NCI-H2107 (cell line): ENCODE measurements at places on chromosomes 6 and 20.

DNA sequence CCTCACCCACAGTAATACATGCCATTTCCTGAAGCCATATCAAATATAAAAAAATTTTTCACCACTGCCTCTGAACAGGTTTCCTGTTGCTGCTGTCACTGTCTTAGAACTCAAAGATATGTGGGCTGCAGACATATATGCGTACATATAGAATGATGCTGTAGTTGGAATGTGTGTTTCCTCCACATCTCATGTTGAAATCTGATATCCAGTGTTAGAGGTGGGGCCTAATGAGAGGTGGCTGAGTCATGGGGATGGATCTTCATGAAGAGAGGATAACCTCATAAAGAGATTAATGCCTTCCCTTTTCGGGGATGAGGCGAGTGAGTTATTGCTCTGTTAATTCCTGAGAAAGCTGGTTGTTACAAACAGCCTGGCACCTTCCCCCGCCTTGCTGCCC lies 7.7 kb upstream of the SCP2D1 start:
- no peak for DNase-seq

GRCh38 chr20:51481341-51481914 lies 61.1 kb downstream of the NFATC2 start:
- DNase-seq, result no peak

- DNase-seq, result no peak
Measured at GRCh38 chr20:46394872-46395760, 11.3 kb downstream of the ELMO2 start.

DNA sequence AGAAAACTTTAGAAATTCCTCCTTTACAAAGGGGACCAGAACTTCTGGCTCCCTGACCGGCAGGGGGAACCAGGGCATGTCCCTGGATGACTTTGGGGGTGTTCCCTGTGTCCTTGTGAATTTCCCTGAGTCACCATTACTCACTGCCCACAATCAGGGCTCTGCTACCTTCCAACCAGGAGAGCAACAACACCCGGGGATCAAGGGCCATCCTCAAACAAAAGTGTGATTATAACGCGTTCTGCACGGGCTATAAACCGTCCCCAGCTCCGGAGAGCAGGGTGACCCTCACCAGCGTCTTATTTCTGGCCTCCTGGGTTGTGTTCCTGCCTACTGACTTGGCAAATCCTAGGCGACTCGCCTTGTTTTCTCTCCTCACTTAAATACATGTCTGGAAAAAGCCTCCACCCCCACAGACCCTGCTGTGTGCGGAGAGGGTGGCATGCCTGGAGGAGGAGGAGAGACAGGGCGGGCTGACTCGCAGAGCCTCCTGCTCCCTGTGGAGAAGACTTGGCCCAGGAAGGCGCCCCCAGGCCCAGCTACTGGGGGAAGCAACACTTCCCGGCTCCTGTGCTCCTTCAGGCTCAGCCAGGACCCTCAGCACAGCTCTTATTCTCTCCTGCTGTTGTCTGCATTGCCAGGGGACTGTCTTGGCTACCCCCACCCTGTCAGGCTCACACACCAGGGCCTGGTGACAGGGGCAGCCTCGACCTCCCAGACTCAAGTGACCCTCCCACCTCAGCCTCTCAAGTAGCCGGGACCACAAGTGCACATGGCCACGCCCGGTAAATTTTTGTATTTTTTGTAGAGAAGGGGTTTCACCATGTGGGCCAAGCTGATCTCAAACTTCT lies 54.1 kb downstream of the FGD2 start:
- DNase-seq, result no peak

- DNase-seq, result no peak
Measured at GRCh38 chr6:158191761-158192160, 23.6 kb downstream of the GTF2H5 start.

DNA sequence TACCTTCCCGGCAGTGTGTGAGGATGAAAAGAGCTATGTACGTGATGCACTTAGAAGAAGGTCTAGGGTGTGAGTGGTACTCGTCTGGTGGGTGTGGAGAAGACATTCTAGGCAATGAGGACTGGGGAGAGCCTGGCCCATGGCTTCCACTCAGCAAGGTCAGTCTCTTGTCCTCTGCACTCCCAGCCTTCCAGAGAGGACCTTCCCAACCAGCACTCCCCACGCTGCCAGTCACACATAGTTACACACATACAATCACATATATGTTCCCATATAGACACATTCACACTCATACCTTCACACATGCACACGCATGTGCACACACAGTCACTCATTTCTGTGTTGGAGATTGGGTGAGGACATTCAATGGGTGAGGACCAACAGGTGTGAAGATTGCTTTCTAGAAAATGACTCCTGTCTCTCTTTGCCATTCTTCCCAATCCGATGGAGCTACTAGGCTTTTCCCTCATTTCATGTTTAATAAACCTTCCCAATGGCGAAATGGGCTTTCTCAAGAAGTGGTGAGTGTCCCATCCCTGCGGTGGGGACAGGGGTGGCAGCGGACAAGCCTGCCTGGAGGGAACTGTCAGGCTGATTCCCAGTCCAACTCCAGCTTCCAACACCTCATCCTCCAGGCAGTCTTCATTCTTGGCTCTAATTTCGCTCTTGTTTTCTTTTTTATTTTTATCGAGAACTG lies 30.4 kb downstream of the SRSF3 start:
- no peak for DNase-seq

- no peak for DNase-seq
Measured at GRCh38 chr6:104969785-104970581, 13.1 kb downstream of the LIN28B start.

DNA sequence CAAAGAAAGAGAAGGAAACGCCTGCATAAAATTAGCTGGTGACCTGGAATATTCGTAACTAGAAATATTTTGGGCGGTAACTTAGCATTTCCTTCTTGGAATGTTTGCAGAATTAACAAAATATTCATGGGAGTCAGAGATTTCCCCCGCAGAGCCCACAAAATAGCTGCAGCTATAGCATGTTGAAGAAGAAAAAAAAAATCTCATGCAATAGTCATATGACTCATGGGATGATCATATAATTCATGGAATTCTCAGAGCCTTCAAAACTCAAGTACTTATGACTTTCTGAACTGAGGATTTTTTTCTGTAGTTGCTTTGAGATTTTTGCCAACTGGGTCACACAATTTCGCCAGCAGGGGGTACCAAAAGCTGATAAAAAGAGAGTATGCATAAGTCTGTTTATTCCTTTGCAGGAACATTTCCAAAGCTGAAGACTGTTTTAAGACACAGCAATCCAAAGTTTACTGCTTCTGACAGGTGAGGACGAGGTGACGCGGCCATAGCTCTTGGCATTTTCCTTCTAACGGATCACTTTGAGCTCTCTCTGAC lies 586.0 kb upstream of the CHD6 start:
- DNase-seq, result no peak

DNA sequence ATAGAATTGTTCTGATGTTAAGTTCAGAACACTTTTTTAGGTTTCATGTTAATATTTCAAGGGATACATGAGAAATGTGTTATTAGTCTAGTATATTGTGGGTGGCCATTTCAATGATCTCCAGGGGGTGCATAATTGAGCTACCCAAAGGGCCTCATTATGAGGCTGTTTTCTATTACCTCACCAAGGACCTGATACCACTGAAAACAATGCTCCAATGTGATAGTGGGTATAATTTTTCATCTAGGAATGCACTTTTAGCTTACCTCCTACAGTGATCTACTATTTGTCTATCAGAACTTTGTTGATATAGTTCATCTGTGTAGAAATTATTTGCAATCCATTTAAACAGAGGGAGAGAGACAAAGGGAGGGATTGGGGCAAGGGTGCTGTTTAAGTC lies 106.8 kb upstream of the HS3ST5 start:
- DNase-seq, result no peak

DNA sequence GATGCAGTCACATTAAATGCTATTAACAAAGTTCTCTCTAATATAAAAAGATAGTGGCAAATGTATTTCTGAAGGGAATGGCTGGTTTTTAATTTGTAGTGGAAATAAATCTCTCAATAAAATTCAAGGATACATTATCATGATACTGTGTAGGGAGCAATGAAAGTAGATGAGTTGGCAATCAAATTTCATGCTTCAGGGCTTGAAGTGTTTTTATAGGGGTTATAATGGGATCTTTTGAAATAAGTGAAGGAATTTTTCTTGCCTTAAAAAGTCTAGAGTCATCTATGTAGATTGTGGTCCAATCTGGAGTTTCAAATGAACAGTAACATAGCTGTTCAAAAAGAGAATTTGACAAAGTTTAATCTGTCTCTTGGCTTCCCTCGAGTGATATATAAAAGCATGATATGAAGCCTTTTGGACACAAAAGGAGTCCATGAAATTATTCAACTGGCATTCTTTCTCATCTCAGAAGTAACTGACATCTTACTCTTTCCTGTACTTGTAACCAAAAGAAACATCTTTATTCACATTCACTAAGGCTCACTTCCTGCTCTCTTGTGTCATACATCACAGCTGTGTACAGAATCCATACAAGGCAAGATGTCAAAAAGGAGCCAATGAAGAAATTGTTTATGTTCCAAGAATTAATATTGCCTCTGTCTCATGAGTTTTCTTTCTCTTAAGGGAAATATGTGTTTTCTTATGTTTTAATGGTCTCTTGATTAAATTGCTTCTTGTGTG lies 591.0 kb upstream of the GJE1 start:
- no peak for DNase-seq

GRCh38 chr6:49918787-49919186 lies 45.2 kb downstream of the DEFB114 start:
- no peak for DNase-seq

DNA sequence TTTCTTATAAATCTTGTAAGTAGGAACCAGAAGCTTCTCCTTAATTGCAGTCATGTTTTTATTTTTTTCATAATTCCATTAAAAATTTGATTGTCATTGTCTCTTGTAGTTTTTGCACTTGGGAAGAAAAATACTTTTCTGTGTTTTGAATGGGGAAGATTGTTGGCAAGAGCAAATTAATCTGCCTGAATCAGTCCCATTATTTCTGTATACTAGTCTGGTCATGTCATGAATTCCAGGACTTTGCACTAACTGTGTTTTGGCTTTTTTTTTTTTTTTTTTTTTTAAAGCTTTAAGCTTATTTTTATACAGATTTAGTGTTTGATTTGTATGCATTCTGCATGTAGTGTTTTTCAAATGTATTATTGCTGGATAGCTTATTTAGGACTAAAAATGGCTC lies 47.6 kb downstream of the RALGAPB start:
- no peak for DNase-seq

DNA sequence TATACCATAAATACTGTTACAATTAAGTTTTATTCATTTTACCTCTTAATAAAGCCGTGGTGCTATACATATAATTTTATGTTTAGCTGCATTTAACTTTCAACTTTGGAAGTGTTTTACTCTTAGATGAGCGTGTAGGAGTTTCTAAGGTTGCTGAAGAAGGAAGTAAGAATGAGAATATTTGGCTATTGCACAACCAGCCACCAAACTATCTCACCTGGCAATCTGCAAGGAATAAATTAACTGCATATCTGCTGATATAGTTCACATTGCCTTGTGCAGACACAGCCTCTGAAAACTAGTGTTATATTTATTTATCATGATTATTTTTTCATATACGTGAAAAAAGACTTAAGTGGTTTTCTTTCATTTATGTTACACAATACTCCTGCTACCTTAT lies 230.4 kb downstream of the PLCB1 start:
- DNase-seq, result no peak

DNA sequence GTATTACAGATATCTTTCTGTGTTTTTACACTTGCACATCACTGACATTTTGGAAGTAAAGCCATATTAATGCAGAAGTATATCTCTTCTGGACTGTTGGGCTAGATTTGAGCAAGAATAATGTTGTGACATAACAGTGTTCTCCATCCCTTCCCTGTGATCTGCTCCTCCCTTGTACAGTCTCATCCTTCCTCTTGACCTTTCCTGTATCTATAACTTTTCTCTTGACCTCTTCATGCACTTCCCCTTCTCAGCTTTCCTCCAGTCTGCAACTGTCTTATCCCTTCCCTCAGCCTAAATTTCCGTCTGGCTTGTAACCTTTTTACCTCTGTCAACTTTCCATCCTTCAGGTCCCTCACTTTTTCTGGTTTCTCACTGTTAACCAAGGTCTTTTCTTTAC lies 29.8 kb downstream of the NCOA3 start:
- no peak for DNase-seq

DNA sequence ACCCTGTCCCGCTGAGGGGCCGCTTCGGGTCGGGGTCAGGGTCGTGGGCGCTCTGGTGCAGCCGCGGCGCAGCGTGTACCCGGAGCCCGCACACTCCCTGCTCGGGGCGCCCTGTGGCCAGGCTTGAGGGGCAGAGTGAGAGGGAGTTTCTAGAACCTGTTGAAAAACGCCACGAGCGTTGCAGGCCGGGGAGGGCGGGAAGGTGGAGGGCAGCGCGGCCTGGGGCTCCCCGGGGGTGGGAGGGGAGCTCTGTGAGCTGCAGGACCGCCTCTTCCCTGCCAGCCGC lies 539 bp upstream of the BHLHE23 start:
- no peak for DNase-seq

GRCh38 chr6:127349980-127350379 lies 6.6 kb upstream of the ECHDC1 start:
- DNase-seq, result no peak

- DNase-seq, result no peak
Measured at GRCh38 chr6:155330922-155331321, 16.6 kb upstream of the TFB1M start.

DNA sequence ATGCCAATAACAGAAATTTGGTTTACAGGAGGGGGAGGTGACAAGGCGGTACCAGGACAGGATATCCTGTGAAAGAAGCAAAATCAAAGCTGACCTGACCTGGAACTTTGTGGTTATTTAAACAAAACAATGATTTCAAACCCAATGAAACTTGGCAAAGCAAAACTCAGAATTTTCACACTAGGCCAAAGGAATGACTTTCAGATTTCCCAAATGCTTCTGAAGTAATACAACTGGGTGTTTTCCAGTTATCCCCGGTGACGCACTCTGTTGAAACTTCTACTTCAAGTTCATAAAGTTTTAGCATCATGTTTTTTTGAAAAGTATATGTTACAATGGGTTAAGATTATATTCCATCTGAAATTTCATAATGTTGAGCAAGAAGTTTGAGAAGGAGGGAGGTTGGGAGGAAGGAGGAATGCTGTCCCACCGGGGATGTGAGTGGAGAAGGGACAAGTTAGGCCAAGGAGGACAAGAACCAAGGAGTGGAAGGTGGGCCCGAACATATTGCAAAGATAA lies 78.1 kb upstream of the TRAF3IP2 start:
- DNase-seq, result no peak

GRCh38 chr6:82111114-82111513 lies 136.4 kb downstream of the IBTK start:
- no peak for DNase-seq

DNA sequence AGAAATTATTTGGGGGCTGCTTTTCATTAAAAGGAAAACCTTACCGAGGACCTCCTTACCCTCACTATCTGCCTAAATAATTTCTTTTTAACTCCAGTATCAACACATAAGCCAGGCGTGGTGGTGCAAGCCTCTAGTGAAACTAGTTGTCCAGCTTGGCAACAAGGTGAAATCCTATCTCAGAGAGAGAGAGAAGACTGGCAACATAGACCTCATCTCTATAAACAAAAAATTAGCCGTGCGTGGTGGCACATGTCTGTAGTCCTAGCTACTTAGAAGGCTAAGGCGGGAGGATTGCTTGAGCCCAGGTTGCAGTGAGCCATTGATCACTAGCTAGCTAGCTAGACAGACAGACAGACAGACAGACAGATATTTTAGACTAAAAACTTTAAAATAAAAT lies 92.5 kb downstream of the ARMC2 start:
- DNase-seq, result no peak
